ENCODE measurements at places on chromosomes 5 and 9.

DNA sequence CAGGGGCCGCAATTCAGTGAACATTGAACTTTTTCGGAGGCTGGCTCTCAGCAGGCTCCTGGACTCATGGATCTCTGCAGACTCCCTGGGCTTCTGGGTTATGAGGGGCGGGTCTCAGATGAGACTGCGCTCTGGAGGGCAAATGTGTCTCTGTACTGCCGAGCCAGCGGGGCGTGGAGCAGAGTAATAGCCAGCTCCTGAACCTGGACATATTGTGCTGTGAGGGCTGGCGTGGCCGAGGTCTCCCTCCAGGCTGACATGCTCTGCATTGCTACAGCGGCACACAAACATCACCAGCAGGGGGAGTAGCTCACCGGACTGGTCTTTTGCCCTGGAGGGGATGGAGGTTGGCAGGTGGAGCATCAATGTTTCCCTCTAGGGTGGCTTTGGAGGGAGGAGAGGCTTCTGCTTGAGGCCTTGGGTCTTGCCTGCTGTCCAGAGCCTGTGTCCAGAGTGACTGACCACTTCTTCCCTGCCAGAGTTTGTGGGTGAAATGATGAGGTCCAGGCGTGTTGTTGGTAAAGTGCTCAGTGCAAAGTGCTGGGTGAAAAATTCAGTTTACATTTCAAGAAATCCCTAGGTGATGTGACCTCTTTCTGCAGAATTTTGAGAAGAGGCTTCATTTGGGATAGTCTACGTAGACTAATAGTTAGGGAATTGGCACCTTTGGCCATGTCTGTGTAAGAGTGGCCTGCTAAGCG, 10.9 kb upstream of the GADD45G start:
- peak; percentile 68 for DNase-seq

DNA sequence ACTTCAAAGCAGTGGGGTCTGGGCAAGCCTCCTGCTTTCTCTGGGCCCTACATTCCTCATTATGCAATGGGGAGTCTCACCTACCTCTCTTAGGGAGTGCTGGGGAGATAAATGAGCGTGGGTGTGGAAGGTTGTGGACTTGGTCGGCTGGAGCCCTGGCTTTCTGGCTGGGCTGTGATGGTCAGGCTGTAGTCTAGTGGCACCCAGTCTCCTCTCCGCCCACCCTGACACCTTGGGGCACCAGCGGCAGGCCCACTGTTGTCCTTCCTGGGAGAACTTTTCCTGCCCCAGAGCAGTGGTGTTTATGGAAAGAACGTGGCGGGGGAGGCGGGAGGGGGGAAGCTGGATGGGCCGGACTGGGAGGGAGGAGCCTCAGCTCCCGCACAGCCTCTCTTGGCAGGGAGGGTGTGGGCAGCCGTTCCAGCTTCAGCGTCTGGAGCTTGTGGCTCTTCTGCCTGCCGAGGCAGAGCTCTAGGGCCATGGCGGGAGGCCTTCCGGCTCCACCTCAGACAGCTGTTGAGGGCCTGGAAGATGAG, 4.1 kb downstream of the PTGS1 start:
- DNase-seq = no peak

GRCh38 chr9:128390813-128391711, 19.9 kb downstream of the URM1 start:
- no peak for DNase-seq

DNA sequence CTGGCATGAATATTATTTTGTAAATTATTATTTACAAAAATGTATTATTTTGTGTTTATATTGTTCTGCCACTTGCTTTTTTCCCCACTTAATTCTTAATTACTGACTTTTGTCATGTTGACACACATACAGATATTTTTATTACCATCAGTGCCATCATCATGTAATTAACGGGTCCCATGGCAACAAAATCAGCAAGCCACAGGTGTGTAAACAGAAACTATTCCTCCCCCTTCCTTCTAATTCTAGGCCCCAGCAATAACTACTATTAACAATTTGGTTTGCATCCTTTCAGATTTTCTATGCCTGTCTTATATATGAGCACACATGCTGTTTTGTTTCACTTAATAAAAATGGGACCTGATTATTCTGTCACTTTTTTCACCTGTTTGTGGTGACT, 29.3 kb downstream of the CYFIP2 start:
- no peak for DNase-seq
